Ascending aorta (tissue), 2 donors: ENCODE measurements at places on chromosomes 16 and 17. TPM values are rescaled to one million over a fixed set of nuclear protein-coding genes. Genes with fewer than 3 reads are reported as not detected.

The FOXC2 gene
- total RNA-seq = 57.2 TPM

- no peaks in the 10 kb centered on the region for H3K4me1 ChIP-seq
- no peak overlapping the region for H3K4me3 ChIP-seq
- no peak overlapping the region for H3K27ac ChIP-seq
- no peaks in the 10 kb centered on the region for H3K27me3 ChIP-seq
- no peaks in the 10 kb centered on the region for H3K36me3 ChIP-seq
- DNase-seq = no peak
Observed at GRCh38 chr17:2093349-2093748, 38.4 kb downstream of the HIC1 start.

The SLC52A1 gene
- total RNA-seq = not detected

GRCh38 chr16:85600078-85600477 lies 13.0 kb upstream of the GSE1 start:
- no peak overlapping the region for H3K4me3 ChIP-seq
- peaks cover 2% of the 10 kb centered on the region for H3K4me1 ChIP-seq
- no peak overlapping the region for H3K27ac ChIP-seq

DNA sequence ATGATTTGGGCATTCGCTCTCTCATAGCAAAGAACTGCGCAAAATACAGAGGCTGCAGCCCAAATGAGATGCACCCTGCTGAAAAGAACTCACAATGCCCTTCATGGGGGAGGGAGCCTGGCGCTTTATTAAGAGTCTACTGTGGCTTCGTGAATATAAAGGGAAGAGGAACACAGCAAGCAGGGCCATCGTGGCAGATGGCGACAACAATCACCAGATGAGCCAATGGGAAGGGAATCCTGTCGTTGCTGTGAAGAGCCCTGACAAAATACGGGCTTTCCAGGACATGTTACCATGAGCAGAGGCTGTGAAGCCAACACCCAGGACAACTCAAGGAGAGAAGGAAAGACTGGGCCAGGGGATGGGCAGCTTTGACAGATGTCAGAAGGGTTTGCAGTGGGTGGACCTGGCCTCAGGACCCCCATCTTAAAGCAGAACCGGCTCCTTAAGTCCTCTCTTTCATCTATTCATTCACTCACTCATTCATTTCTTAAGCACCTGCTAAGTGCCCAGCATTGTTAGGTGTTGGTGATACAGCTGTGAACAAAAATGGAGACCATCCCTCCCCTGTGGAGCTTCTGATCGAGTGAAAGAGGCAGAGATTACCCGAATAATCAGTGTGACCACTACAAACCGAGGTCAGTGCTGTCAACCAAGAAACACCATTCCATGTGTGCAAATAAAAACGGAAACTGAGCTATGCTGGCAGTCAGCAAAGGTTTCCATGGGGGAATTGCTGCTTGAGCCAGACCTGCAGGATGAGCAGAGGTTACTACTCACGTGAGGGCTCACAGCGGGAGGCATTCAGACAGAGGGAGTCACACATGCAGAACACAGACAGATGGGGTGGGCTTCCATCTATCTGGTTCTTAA lies 125.8 kb downstream of the DYNLRB2 start:
- H3K27ac ChIP-seq = no peak overlapping the region
- H3K4me3 ChIP-seq = no peak overlapping the region
- H3K27me3 ChIP-seq = no peaks in the 10 kb centered on the region
